CD4-positive, alpha-beta T cell treated with Interleukin-12 subunit alpha and Interleukin-12 subunit beta, for 1 hour (primary cell): ENCODE measurements at places on chromosomes 16 and 17.

- no peak for DNase-seq
Measured at GRCh38 chr16:22327446-22327775, 30.2 kb downstream of the POLR3E start.

- DNase-seq = no peak
Measured at GRCh38 chr17:1073241-1073962, 76.5 kb downstream of the TIMM22 start.

DNA sequence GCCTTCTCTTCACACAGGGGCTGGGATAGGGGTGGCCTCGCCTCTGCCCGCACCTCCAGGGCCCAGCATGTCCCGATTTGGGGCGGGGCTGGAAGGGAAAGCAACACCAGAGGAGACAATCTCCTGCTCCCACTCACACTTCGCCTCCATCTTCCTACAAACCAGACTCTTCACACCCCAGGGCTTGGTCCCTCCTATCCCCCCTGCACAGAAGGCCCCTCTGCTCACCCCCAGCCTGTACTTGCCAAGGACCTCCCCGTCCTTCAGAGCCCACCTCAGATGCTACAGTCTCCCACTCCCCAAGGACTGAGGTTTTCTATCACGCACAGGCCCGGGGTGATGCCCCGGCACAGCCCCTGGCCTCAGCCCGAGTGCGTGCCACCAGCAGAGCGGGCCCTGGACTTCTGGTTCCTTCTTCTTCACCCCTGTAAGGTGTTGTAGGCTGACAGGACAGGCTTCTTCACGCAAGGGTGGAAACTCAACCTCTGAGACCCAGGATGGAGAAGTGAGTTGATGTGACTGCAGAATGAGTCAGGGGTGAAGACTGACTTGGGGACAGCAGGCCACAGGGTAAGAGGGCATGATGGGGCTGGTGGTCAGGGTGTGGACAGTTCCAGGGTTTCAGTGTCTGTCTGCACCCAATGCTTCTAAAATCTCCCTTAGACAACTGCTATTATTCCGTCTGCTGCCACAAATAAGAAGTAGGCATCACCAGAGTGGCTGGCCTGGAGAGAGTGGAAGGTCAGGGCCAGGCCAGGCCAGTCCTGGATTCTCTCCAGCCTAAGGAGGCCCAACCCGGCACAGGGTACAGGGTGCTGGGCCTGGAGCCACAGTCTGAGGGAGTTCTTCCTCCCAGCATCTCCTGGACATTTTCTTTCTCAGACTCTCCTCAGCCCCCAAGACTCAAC lies 2.5 kb downstream of the ITGAE start:
- DNase-seq = no peak

DNA sequence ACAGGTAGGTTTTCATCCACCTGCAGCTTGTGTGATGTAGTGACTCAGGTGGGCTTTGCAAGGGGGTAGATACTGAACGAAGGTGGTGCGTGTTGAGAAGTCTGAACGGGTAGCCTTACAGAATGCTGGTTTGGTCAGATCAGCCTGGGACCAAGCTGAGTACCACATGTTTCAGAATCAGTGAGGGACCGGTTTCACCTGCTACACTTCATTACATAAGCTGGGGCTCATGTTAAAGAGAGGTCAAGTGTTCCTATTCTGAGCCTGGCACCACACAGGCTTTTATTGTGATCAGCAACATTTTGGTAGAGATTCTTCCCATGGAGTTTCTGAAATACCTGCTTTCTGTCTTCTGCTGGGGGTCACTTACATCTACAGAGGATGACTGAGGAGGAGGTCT lies 207.4 kb upstream of the EEF2KMT start:
- DNase-seq = no peak

- no peak for DNase-seq
Measured at GRCh38 chr17:80180192-80180591, 10.4 kb downstream of the CARD14 start.
